ENCODE measurements at places on chromosomes 2 and 18.

DNA sequence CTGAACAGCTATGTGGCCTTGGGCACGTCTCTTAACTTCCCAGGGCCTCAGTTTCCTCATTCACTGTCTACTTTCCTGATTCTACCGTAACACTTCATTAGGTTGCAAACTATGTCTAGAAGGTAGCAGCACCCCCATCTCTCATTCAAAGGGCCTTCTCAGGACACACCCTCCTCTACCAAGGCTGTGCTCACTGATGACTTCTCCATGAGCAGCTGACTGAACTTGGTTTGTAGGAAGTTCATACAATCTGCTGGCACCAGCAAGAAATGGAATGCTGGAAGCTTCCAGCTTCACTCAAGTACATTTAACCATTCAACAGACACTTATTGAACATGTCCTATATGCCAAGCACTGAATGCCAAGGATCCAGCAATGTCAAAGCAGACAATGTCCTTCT, 250.8 kb upstream of the CTAGE1 start:
- no peak for DNase-seq

- no peak for DNase-seq
Observed at GRCh38 chr2:159562248-159562647, 54.1 kb downstream of the BAZ2B start.

- no peak for DNase-seq
Observed at GRCh38 chr2:233248999-233249398, 2.5 kb upstream of the ATG16L1 start.

DNA sequence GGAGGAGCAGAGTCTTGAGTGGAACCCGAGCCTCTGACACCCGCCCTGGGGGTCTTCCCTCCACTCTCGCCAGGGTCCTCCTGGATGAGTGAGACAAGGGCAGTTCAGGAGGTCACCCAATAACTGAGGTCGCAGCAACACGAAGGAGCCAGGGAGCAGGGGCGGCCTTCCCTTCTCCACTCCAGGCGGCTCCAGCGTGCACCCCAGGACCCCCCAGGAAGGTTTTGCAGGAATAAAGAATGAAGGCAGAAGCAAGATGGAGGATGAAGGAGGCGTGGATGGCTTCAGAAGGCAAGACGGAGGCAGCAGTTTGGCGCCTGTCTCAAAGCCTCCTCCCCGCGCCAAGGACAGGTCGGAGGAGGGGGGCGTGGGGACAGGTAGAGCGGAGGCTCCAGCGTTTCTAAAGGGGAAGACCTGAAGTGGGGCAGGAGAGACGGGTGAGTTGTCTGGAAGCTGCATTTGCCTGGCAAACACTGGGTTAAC, 579 bp upstream of the ITM2C start:
- DNase-seq = no peak

GRCh38 chr2:238614376-238614775, 187.6 kb downstream of the ASB1 start:
- DNase-seq = no peak

- DNase-seq = no peak
Observed at GRCh38 chr2:80111185-80111584, 193.4 kb downstream of the LRRTM1 start.

DNA sequence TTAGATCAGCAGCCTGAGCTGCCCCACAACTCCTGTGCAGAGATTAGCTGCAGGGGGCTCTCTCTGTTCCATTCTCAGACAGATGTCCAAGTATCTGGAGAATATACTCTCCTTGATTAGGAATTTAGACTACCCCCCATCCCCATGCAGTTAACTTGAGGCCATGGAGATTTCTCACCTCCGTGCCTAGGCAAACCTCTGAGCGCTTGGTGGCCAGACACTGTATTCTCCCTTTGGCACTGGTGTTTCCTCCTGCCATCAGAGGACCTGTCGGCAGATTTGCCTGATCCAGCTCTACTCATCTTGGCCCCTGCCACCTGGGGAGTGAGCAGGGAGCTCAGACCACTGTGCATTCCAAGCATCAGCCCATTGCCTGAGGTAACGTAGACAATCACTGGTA, 48.3 kb downstream of the ZNF804A start:
- no peak for DNase-seq

- DNase-seq = no peak
Observed at GRCh38 chr2:209324281-209324680, 99.6 kb upstream of the MAP2 start.

- DNase-seq = no peak
Observed at GRCh38 chr2:168671932-168672331, 130.5 kb upstream of the NOSTRIN start.

DNA sequence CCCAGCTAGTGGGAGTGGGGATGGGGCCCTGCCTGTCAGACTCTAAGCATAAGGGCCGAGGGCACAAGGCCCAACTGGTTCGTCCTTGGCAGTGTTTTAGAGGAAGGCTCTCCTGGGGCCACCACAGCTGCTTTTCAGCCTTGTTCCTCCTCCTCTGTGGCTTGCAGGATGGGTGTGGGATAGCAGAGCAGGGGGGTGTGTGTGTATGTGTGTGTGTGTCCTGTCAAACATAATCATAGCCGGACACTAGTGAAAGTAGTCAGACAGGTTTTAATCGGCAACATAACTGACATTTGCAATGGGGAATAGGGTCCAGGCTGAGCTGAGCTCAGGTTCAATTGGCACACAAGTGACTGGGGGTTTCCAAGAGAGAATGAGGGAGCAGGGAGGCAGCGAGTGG, 114.2 kb downstream of the SEPTIN10 start:
- no peak for DNase-seq

- no peak for DNase-seq
Observed at GRCh38 chr18:36887114-36887513, 58.2 kb downstream of the KIAA1328 start.

DNA sequence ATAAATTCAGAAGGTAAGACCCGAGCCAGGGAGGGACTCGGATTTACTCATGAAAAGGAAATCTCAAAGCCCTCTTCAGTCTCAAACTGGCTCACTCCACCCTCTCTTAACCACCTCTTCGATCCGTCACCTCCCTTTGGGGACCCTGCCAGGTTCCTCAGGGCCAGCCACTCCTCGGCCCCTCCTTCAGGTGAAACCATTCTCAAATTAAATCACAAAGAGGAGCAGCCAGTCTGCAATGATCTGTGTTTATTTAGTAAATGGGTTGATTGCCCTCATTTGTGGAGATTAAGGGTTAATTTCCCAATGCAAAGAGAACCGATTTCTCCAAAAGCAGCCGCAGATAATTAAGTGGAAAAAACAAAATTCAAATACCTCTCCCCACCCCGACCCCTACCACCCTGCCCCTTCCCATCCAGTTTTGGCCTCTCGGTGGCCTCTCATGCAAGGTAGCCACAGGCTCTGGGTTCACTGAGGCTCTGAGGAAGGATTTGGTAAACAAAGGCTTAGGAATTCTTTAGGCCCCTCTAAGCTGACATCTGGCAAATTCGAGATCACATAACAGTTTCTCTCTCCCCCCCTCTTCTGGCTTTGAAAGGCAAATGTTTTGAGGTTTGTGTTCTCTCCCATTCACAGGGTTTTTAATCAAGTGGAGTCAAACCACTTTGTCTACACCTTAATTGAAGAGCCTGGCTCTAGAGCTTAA, 10.3 kb upstream of the FZD7 start:
- no peak for DNase-seq

DNA sequence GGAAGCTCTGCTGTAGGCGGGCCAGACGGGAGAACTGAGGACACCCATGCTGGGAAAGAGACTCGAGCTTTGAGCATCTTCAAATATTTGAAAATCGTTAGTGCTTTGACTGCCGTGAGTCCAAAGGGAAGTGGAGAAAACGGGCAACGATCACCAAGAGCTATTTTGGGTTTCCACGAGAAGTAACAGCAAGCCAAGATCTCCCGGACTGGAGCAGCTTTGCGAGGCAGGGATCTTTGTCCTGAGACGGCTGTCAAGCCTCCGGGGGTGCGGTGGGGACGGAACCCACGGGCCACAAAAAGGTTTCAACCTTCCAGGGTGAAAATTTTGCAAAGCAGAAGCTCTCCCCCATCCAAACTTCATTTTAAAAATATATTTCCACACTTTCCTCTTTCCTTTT, 195.8 kb downstream of the NDUFA10 start:
- DNase-seq = no peak

GRCh38 chr2:18336975-18337374, 223.5 kb downstream of the RDH14 start:
- no peak for DNase-seq

- peak; percentile 10 for DNase-seq
Observed at GRCh38 chr2:237858294-237859081, 935 bp upstream of the RAMP1 start.

DNA sequence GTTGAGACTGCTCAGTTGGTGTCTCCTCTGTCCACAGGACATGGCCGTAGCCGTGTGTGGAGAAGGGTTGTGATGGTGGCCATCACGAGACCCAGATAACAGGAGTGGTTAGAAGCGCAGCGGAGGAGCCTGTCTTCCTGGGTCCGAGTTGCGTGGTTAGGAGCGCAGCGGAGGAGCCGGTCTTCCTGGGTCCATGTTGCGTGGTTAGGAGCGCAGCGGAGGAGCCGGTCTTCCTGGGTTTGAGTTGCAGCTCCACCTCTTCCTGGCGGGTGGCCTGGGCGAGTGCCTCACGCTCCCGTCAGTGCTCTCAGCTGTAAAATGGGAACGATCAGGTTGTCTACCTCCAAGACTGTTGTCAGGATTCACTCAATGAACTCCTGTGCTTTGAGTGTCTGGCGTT, 176.2 kb downstream of the GBX2 start:
- no peak for DNase-seq

DNA sequence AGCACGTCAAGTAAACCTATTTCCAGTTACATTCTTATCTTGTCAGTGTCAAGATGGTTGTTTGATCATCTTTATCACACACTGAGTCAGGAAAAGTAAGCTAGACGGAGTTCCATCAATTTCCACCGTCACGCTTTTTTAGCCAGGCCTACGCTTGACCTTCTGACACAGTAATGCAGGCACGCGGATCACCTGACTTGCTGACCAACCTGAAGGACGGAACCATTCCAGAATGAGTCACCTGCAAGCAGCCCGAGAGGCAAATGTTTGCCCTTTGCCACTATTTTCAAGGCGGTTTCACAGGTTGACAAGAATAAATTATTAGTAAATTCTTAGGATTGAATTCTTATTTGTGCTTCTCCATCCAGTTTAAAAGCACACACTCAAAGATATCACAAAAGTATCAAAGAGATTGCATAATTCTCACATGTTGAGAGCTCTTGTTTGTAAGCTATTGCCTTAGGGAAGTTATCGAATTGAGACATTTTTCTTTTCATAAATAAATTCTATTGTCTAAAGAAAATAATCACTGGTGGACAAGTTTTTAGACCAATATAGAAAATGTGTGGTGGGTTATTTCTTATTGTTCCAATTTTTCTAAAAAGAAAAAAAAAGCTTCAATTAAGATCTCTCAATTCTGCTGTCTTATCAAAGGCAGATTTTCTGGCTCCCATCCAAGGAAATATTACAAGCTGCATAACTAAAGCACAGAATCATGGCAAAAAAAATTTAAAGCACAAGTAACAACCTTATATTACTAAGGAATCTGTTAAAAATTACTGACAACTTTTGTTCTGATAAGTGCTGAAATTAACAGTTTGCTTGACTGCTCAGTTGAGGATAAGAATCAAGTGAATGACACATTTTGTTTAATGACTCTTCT, 31.9 kb downstream of the UXS1 start:
- DNase-seq = no peak

DNA sequence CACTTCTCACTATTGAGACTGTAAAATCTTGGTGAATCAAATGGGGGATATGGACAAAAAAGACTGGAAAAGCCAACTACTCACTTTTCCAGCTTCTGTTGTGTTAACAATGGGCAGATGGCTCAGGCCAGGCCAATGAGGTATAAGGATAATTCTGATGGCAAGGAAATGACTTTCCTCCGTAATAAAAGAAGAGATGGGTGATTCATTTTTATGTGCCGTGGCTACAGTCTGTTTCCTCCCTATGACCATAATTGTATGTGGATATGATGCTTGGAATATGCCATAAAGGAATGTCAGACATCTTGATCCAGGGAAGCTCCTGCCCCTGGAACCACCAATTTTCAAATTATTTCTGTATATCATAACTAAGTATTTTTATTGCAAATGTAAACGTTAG, 406.8 kb downstream of the CCDC85A start:
- DNase-seq = no peak

DNA sequence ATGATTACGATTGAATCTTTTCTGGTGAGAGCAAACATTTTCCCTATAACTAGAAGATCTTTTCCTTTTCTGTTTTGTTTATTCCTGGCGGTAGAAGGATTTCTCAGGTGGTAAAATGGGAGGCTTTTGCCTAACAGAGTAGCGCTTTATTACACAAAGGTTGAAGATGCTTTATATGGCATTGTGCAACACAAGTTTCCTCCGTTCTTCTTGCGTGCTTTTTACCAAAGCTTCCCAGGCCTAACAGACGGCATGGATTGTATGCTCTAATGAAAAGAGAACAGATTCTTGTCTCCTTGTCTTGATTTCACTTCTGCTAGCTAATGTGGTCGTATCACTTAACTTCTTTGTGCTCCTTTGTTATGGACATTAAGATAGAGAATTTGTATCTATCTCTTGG, 43.8 kb downstream of the MYO1B start:
- DNase-seq = no peak

DNA sequence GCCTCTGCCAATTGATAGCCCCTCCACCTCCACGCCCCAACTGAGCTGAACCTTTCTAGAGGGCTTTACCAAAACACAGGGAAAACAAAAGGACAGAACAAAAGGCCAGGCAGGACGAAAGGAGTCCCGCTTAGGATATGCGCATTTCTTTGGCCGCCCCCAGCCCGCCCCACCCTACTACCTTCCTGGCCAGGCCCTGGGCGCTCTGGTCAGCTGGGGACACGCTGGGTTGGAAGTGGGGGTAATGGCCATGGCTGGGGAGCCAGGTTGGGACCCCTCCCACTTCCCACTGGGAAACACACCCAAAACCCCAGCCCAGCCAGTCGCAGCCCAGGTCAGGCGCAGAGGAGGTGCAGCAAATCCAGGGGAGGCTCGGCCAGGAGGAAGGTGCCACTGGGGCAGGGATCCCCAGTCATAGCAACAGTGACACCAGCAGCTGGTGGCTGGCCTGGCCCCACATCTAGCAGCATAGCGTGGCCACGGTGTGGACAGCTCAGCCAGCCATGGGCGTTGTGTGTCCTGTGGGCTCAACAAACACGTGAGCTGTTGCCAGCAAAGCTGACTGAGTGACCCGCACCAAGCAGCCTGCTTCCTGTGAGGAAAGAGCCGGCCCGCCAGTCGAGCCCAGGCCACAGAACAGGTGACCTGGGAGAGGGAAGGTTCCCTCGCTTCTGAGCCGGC, 24.6 kb upstream of the B3GNT7 start:
- no peak for DNase-seq

GRCh38 chr2:233342301-233342700, 12.0 kb upstream of the DGKD start:
- DNase-seq = no peak

GRCh38 chr2:239607517-239608191, 206.8 kb upstream of the HDAC4 start:
- no peak for DNase-seq

DNA sequence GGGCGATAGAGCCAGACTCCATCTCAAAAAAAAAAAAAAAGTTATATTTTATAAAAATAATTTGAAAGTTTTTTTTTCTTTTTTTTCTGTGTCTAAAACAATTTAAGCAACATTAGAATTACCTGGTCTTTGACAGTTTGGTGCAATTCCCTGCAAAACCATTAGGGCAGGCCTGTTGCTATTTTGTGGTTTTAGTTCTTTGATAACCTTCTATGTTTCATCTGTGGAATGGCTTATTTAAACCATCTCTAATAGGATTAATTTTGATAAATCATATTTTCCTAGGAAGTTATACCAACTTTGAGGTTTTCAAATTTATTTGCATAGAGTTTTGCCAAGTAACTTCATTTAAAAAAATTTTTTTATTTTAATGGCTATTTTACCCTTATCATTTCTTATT, 141.2 kb upstream of the TWIST2 start:
- no peak for DNase-seq

GRCh38 chr18:26960911-26961310, 95.4 kb upstream of the AQP4 start:
- no peak for DNase-seq
